Stimulated activated CD4-positive, alpha-beta T cell treated with anti-CD3 and anti-CD28 coated beads, Interleukin-4, amount 100 ng/mL, for 48 hours (primary cell): ENCODE measurements at places on chromosomes 7 and 10.

GRCh38 chr7:40058636-40059035 lies 75.8 kb downstream of the MPLKIP start:
- DNase-seq: no peak

GRCh38 chr10:21926358-21926925 lies 77.1 kb downstream of the DNAJC1 start:
- DNase-seq: no peak

DNA sequence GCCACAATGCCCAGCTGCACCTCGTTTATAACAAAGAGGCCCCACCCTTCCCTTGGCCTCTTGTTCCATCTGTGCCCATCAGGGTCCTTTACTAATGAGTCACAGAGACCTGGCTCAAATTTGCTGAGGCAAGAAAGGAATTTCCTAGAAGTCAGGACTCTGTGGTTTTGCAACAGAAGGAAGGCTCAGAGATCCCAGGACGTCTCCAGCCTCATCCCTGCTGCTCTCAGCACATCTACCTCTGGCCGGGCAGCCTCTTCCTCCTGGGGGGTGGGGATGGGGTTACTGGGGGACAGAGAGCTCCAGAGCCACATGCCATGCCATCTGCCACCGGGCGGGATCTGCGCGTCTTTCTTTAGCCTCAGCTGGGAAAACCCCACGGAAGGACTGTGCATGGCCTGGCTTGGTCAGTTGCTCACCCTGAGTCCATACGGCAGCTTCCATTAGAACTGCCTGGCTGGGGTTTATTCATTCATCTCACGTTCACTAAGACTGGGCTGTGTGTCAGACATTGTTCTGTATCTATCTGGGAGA lies 41.9 kb upstream of the PSMG3 start:
- DNase-seq: no peak

GRCh38 chr10:63446716-63447440 lies 18.9 kb downstream of the JMJD1C start:
- DNase-seq: no peak

GRCh38 chr10:27448921-27449320 lies 55.2 kb upstream of the RAB18 start:
- no peak for DNase-seq

GRCh38 chr10:1290071-1290471 lies 233.9 kb downstream of the WDR37 start:
- DNase-seq: no peak

- no peak for DNase-seq
These were observed 43.4 kb downstream of the CDK1 start for GRCh38 chr10:60821656-60822055.

DNA sequence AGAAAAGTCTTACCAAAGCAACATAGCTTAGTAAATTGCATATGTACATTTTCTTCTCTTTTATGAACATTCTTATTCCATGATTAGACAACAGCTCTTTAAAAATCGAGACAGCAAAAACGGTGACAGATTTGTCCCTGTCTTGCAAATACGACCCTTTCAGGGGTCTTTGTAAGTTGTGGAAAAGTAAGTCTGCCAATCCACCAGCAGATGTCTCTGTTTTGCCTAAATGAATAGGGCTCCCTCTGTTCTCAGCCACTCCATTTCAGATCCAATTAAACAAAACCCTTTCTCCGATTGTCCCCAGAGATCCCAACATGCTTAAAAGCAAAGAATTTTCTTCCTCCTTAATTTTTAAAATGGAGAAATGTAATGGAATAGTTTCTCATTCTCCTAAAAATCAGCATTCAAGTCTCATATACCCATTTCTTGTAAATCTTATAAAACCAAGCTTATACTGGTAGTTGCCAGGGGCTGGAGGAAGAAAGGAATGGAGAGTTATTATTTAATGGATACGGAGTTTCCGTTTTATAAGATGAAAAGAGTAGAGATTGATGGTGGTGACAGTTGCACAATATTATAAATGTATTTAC lies 61.0 kb upstream of the NFE2L3 start:
- no peak for DNase-seq

GRCh38 chr10:103752680-103753248 lies 102.6 kb downstream of the SH3PXD2A start:
- DNase-seq: no peak

DNA sequence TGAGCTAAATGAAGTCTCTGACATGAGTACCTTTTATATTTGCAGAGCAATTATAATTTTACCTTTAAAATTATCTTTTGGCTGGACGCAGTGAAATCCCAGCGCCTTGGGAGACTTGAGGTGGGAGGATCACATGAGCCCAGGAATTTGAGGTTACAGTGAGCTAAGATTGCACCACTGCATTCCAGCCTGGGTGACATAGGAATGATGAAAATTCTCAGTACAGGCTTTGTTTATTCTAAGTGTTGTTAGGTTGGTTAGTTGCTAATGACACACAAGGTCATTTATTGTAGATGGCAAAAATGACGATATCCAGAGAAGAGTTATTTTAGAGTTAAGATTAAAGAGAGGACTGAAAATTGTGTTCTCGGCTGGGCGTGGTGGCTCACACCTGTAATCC lies 87.6 kb downstream of the XRCC2 start:
- no peak for DNase-seq

- DNase-seq: no peak
These were observed 61.3 kb downstream of the GFRA1 start for GRCh38 chr10:116211682-116212081.

DNA sequence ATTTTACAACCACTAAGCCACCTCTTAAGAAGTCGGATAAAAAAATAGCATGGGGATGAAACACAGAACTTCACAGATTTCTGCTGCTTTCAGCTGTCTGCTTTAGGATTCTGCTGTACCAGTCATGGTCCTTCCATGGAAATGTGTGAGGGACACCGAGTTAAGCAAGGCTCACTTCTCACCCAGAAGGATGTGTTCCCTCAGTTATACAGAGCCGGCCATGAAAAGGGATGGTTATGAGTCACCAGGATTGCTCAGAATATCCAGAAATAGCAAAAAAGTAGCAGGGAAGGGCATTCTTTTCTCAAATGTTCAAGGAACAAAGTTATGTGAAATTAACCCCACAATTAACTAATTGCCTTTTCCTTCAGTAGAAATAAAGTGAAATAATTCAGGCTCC lies 124.4 kb downstream of the AMPH start:
- DNase-seq: no peak

DNA sequence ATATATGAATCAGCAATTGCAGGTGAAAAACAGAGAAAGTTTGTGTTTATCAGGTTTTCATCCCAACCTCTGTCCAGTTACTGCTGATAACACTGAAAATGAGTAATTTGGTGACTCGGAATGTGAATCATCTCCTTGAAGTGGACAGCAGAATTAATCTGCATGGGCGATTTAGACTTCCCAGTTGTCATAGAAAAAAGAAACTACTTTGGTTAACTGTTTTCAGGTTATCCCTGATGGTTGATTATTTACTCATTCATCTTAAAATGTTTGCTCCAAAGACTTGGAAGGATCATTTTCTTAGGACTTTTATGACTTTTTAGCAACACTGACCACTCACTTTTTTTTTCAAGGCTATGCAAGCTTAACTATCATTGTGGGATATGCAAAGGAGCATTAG lies 504.1 kb upstream of the ANKRD30A start:
- DNase-seq: no peak

DNA sequence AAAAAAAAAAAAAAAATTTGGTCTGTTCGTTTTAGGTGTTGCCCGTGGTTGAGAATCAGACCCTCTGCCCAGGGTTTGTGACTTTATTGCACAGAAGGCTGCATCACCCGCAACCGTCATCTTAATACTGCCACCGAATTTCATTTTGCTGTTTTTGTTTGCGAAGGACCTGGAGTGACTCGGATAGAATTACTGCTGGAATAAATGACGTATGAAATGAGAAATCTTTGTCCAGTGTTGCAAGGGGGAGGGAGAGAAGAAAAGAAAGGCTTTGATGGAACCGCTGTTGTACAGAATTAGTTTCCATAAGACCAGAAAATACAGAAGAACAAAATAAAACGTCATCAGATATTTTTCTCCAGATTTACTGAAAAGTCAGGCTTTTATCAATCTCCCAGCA lies 103.3 kb downstream of the GALNT17 start:
- DNase-seq: no peak

DNA sequence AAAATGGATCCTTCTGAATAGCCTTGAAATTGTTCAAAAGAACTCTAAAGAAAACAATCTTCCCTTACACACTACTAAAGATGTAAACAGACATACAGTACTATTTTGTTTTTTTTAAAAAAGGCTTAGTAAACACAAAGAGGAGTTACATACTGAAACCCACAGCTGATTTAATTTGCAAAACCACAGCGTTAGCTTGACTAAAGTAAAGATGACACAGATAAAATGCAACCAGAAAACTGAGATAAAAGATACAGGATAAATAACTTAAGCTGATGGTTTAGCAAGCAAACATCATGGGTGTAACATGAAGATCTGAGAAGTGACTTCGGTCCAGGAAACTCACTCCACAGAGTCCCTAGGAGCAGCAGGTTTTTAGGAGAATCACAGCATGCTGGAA lies 21.8 kb downstream of the PRKCQ start:
- no peak for DNase-seq

- DNase-seq: no peak
These were observed 37.2 kb downstream of the PIK3AP1 start for GRCh38 chr10:96683065-96683464.

- no peak for DNase-seq
These were observed 29.8 kb downstream of the NPY start for GRCh38 chr7:24313777-24314176.

DNA sequence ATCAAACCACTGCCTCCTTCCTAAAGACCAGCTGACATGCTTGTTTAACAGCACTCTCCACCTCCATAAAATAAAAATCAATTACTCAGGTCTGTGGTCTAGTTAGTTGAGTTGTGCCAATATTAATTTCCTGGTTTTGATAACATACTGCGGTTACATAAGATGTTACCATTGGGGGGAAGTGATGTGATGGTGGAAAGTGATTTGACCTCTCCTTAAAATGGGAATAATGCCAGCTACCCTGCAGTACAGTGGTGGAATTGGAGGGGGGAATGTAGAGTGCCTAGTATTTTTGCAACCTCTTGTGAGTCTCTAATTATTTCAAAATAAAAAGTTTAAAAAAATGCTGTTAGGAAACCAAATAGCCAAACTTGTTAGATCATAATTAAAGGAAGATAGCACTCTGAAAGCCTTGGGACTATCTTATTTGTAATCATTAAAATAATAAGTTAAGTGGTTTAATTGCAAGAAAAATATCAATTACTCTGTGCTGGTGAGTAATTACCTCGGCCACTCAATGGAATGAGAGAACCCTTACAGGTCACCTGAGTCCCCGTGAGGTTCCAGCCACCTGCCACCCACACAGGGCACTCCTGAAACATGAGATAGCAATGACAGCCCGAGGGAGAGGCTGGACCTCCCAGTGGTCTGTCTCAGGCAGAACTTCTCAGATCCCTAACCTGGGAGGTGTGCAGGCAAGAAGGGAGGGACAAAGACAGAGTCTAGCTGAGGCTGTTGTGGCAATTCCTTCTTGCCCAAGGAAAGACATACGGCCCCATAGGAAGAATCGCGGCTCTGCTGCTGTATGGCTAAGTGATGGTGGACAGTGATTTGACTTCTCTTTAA lies 94.1 kb downstream of the SH3PXD2A start:
- DNase-seq: no peak

DNA sequence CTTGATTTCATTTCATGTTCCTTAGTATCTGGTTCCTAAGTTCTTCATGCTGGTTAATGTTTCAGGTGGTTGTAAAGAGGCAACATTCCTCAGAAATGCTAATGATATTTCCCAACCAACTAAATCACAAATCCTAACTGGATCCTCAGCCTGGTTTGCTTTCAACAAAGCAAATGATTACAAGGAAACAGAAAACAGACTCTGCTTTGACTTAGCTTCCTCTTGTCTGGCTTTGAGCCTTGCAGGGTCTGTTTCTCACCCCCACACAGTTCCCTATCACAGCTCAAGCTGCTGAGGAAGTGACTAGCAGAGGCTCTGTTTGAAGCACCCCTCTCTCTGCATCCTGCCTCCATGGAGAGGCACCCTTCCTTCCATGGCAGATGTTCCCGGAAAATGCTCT lies 130.2 kb upstream of the CTTNBP2 start:
- DNase-seq: no peak

- DNase-seq: no peak
These were observed 83.3 kb upstream of the DNAJC1 start for GRCh38 chr10:22086730-22087401.

DNA sequence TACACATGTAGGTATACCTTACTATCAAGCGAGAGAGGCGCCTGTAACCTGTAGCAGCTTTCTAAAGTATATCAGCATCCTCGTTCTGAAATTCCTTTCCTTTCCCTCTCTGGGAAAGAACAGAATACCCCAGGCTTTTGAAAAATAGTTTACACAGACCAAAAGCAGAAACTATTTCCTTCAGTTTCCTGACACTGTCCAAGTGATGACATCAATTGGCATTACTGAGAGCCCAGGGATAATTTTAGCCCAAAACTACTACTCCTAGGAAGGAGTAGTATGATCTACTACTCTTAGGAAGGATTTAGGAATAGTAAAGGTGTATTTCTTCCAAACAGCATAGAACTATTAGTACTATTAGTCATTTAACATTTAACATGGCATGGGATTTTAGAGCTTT lies 6.0 kb downstream of the GNG11 start:
- no peak for DNase-seq

GRCh38 chr10:14695847-14696480 lies 78.7 kb downstream of the FAM107B start:
- DNase-seq: no peak

GRCh38 chr10:129449893-129450292 lies 17.1 kb upstream of the MGMT start:
- no peak for DNase-seq

- peak; percentile 46 for DNase-seq
These were observed 2.7 kb upstream of the MUC17 start for GRCh38 chr7:101017064-101017777.

GRCh38 chr10:80414142-80414895 lies 6.0 kb downstream of the PRXL2A start:
- no peak for DNase-seq

DNA sequence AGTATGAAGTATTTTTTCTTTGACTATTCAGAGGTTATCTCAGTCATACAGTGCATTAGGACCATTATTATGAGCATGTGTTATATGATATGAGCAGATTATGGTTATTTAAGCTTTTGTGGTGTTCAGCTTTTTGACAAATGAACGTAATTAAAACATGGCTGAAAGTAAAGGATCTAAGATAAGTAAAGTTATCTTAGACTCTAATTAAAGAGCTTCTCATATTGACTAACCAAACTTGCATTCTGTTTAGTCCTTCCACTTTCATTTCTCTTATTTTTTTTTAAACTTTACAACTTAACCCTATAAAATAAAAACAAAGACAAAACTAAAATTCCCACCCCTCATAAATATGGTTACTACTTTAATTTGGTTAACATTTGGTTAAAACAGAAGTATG lies 6.9 kb upstream of the GPR85 start:
- DNase-seq: no peak

DNA sequence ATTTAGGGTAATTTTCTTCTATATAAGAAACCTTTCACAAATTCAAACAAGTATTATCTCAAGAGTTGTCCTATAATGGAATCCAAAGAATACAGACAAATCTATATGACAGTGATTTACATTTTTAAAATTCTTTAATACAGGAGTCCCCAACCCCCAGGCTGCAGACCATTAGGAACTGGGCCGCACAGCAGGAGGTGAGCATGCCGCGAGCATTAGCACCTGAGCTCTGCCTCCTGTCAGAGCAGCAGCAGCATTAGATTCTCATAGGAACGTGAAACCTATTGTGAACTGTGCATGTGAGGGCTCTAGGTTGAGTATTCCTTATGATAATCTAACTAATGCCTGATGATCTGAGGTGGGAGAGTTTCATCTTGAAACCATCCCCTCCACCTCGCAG lies 37.7 kb downstream of the SNX13 start:
- no peak for DNase-seq

- no peak for DNase-seq
These were observed 62.5 kb upstream of the NAMPT start for GRCh38 chr7:106347229-106347833.

GRCh38 chr10:48279081-48279751 lies 4.7 kb upstream of the FRMPD2 start:
- no peak for DNase-seq
